ENCODE measurements at places on chromosomes 1 and 21. TPM values are rescaled to one million over a fixed set of nuclear protein-coding genes. Genes with fewer than 3 reads are reported as not detected.

The ACTN2 gene
- 0.07 TPM for polyA plus RNA-seq

The MYBPH gene
- polyA plus RNA-seq = 5.5 TPM

The PTPRF gene
- polyA plus RNA-seq = 39.5 TPM

- no peak overlapping the region for H3K4me3 ChIP-seq
- H3K27ac ChIP-seq = no peak overlapping the region
- H3K4me1 ChIP-seq = no peaks in the 10 kb centered on the region
- H3K27me3 ChIP-seq = peaks cover 12% of the 10 kb centered on the region
- DNase-seq = peak; percentile 46
Measured at GRCh38 chr1:9466780-9467758, 72.2 kb upstream of the SLC25A33 start.

DNA sequence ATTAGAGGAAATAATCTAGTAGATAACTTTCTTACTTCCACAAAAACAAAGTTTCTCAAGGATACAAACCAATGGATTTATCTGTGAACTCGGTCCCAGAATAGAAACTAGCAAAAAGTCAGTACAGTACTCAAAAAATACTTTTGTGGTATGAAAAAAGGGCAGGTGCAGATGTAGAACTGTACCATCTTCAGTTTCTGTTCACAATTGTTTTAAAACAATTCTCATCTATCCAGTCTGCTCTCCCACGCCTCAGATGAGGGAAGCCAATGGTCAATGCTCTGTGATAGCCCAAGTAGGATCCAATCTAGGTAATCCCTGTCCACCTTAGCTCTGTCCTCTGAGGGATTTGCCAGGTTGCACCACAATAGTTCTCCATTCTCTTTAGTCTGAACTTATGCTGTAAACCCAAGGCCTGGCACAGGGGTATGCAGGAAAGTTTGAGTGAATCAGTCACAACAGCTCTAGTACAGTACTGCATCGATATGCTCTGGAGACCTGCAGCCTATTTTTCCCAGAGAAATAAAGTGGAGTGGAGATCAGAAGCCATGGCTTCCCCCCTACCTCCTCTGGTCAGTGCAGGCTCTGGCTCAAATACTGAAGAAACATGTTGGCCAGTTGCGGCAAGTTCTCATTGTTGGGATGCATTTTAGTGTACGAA lies 1.4 kb downstream of the KTI12 start:
- no peaks in the 10 kb centered on the region for H3K27me3 ChIP-seq
- H3K36me3 ChIP-seq = no peaks in the 10 kb centered on the region
- H3K4me3 ChIP-seq = peak overlapping the region; percentile 90
- DNase-seq = no peak
- H3K27ac ChIP-seq = peak overlapping the region; percentile 96
- H3K4me1 ChIP-seq = peaks cover 7% of the 10 kb centered on the region

GRCh38 chr1:168918860-168919741 lies 187.4 kb upstream of the ATP1B1 start:
- no peaks in the 10 kb centered on the region for H3K27me3 ChIP-seq
- DNase-seq = no peak
- no peak overlapping the region for H3K4me3 ChIP-seq
- H3K4me1 ChIP-seq = peaks cover 6% of the 10 kb centered on the region
- H3K27ac ChIP-seq = no peak overlapping the region

DNA sequence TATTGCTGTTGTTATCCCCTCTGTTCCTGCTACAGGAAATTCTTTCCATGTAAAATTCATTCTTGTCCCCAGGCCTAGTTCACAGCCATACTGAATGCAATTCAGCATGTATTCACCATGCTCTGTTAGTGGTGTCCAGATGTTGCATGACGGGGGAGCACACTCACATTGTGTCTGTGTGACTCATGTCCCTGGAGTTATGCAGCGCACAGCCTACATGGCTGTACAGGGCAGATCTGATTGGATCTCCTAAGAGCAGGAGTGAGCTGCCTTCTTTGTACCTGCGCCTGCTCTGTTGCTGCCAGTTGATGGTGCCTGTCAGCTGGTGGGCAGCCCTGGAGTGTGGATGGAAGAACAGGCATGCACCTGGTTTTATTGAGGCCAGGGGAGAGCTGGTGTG lies 17.6 kb downstream of the HTR6 start:
- DNase-seq = peak; percentile 80
- no peaks in the 10 kb centered on the region for H3K27me3 ChIP-seq
- no peak overlapping the region for H3K27ac ChIP-seq
- peaks cover 4% of the 10 kb centered on the region for H3K4me1 ChIP-seq

GRCh38 chr1:158116311-158117167 lies 64.2 kb upstream of the CD1D start:
- no peaks in the 10 kb centered on the region for H3K27me3 ChIP-seq
- no peak overlapping the region for H3K27ac ChIP-seq
- no peak overlapping the region for H3K4me3 ChIP-seq
- no peaks in the 10 kb centered on the region for H3K4me1 ChIP-seq
